Stimulated activated CD4-positive, alpha-beta T cell treated with anti-CD3 and anti-CD28 coated beads, TNF-alpha, amount 100 ng/mL, for 1 hour (primary cell): ENCODE measurements at places on chromosomes 5 and 9.

DNA sequence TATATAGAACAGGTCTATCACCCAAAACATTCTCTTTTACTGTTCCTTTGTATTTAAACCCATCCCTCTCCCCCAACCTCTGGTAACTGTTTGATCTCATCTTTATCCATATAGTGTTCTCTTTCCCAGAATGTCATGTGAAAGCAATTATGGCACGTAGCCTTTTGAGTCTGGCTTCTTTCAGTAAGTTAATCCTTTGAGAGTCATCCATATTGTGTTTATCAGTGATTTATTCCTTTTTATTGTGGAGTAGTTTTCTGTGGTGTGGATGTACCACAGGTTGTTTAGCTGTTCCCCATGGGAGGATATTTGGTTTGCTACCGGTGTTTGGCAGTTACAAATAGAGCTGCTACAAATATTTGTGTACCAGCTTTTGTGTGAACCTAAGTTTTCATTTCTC is 38.0 kb downstream of the HMGXB3 start:
- no peak for DNase-seq

DNA sequence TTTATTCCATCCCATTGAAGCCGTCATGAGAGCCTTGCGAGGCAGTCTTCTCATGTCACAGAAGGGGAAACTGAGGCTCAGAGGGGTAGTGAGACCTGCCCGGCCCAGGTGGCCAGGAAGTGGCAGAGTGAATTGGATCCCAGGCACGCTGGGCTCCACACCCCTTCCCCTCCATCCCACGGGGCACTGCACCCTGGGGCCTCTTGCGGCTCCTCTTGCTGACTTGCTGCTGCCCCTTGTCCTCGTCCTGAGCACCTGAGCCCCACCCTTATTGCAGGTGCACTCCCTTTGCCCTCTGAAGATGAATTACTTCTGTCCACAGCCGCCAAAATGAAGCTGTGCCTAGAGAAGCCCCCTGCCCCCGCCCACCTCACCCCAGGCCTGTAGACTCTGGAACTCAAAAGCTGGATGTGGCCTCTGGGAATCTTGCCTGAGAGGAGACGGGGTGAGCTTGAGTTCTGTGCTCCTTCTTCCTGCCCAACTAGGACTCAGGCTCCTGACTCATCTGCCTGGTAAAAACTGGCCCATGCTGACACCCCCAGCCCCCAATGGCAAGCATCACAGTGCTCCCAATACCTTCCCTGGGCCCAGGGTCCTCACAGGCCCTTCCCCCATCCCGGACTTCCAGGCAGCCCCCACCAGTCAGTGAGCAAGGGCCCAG is 6.4 kb downstream of the NEURL1B start:
- DNase-seq = no peak

DNA sequence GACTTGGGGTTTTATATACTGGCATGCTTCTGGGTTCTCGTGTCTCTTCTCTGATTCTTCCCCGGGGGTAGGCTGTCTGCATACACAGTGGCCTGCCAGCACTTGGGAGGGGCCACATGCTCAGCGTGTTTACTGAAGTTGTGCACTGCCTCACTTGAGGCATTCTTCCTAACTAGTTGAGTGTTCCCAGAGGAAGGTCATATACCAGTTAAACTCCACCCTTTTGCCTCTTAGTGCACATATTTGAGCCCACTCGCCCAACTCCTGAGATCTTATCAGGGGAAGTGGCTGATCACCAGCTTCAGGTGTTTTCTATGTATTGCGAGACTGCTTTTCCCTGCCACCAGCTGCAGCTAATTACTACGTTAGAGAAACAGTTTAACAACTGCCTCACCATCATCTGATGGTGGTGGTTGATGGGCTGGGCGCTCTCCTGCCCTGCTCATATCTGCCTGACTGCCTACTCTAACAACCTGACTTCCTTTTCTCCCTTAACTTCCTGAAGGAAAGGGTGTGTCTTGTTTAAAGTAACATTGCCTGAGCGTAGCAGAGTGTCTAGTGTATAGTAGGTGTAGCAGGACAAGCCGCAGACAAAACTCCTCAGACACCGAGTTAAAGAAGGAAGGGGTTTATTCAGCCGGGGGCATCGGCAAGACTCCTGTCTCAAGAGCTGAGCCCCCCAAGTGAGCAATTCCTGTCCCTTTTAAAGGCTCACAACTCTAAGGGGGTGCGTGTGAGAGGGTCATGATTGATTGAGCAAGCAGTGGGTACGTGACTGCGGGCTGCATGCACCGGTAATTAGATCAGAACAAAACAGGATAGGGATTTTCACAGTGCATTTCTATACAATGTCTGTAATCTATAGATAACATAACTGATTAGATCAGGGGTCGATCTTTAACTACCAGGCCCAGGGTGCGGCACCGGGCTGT is 60.1 kb upstream of the CLINT1 start:
- DNase-seq = no peak

GRCh38 chr5:126265917-126266316 is 157.3 kb upstream of the GRAMD2B start:
- DNase-seq = no peak

GRCh38 chr5:150266871-150267291 is 22.7 kb downstream of the CAMK2A start:
- no peak for DNase-seq

DNA sequence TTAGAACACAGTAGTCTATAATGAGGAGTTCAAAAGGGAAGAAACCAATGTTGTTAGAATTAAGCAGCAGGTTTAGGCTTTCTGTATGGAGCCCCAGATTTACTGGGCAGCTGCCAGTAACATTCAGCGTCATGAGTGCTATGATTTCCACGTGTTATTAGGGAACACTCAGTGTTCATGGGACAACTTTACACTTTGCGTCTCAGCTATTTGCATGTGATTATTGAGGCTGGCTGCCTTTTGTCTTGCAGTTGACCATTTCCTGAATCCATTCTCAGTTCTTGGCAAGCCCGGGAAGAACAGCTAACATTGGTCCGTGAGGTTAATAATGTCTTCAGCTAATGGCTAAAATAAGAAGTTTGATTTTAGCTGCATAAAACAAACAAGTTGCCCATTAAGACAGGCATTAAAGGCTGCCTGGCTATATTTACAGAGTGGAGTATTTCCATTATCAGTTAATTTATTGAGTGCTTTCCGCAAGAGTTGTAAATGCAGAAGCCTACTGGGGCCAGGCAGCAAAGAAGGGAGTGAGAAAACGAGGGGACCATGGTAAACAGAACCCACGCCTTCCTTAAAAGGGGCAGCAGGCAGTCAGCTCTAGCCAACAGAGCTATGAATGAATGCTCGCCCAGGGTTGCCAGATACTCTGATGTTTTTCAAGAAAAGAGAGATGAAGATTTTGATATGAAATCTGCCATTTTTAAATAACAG is 120.9 kb downstream of the PIP5K1B start:
- no peak for DNase-seq

DNA sequence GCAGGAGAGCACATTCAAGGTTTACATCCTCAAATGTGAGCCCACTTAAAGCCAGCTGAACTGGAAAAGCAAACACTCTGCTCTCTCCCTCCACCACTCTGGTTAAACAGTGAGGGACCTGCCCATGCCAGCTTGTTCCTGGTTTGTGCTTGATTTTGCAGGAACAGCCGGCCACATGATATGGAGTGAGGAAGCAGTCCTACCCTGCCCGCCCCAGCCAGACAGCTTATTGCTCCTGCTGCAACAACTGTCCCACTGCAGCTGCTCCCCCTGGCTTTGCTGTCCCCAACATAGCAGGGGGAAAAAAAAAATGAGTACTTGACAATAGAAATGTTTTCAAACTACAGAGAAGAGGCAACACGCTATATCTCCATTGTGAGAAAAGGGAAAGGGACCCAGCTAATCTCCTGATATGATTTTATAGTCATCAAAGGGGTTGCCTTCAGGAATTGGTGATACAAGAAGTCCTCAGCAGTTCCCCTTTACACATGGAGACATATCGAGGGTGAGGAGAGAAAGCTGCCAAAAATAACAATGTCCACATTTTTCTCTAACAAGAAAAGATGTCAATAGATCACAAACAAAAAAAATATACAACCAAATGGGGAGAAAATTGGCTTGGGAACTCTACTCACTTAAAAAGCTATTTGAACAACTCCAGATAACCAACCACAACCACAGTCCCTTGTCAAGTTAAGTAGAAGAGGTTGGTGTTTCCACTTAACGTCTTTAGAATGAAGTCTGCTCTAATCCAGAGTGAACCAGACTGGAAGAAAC is 4.6 kb downstream of the MYO10 start:
- DNase-seq = no peak

GRCh38 chr5:159330131-159330800 is at the start of gene IL12B:
Gene IL12B (minus strand): TSS chr5:159330487. CDS start chr5:159326782, 3,705 bp downstream.
- no peak for DNase-seq

GRCh38 chr9:70569070-70569772 is 154.8 kb upstream of the KLF9 start:
- no peak for DNase-seq

DNA sequence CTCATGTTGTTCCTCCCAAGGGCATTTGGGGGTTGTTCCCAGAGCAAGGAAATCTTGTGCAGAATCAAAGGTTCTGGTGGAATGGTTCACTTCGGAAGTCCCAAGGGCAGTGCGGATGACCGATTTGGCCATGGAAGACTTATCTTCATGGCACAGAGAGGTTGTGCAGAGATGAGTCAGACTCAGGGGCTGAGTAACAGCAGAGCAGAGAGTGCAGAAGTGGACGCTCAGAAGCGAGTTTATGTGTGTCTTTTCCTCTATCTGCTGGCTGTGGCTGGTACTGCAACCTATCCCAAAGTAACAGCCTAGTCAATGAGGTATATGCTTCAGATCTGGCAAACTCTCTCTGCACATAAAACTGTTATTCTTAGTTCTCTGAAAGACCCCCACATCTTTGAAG is 118.1 kb downstream of the DPYSL3 start:
- DNase-seq = no peak

DNA sequence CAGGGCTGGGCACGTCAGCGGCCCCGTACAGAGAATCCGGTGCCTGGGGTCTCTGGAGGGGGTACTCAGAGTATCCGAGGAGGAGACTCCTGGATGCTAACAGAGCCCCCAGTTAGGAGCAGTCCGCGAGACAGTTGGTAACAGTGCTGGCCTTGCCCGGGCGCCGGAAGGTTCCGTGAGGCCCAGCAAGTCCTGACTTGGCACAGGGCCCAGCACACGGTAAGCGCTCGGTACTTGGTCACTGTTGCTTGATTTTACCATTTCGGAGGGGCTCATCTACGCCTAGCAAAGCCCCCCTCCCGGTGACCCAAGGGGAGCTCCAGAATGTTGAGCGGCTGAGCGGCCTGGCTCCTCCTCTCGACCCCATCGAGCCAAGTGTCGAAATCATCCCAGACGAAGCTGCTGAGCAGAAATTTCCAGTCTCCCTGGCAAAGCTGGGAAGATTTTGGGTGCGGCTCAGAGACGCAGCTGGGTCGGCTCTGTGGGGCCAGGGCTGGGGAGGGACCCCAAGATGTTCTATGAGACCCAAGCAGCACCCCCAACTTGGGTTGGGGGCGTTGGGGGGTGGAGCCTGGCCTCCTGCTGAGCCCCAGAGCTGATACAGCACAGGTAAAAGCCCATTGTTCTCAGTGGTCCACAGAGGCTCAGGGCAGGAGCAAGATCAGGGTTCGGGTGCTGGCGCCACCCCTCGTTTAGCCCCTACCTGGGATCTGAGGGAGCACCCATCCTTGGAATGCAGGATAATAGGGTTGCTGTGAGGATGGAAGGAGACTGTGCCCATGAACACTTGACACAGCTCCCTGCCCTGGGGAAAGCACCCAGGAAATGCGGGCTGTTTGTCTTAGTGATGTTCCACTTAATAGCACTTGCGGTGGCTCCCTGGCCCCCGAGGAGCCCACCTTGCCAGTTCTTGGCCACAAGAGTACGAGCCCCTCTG is 137.2 kb downstream of the C9orf50 start:
- no peak for DNase-seq

DNA sequence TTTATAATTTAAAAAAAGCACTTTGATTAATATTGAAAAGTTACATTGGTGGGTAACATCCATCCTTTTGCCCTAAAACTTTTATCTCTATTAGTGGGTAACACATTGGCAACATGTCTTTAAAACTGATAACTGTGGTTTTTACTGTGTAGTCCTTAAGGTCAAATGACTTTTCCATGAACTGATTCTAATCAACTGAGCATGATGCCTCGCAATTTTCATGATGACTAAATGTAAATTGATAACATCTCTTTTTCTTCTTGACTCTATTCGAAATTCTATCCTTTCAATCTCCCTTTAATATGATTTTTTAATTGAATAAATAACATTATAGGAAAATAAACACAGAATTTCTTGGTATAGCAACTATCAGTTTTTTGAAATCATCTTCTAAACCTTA is 6.3 kb upstream of the IL5 start:
- no peak for DNase-seq

DNA sequence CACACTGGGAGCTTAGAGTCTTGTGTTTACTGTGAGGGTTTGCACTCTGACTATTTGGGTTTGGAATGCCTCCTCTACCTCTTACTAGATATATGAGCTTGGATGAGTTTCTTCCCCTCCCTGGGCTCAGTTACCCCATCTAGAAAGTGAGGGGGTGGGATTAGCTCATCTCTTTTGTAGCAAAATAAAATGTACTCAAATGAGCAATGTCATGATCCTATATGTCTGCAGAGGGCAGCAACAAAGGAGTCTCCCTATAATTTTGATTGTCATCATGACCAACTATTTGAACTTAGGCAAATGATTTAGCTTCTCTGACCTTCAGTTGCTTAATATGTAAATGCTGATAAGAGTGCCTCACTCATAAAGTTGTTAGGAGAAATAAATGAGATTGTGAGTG is 109.0 kb downstream of the DPYSL3 start:
- DNase-seq = no peak

GRCh38 chr9:135268981-135269380 is 181.5 kb downstream of the OLFM1 start:
- DNase-seq = no peak

DNA sequence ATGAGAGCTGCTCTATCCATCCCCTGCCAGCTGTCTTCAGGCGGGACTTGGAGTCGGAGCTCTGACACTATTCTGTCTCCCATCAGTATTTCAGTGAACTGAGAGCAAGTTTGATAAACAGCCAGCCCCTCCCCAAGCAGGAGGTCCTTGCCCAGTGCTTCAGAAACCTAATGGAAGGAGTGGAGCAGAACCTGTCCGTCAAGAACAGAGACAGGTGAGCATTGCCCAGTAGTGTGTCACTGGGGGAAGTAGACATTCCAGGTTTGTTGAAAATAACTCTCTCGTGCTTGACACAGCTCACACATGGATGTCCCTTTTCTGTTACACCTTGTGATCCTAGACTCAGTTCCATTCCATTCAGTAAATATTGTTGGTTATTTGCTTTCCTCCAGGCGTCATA is 13.2 kb upstream of the TLX3 start:
- DNase-seq = no peak

DNA sequence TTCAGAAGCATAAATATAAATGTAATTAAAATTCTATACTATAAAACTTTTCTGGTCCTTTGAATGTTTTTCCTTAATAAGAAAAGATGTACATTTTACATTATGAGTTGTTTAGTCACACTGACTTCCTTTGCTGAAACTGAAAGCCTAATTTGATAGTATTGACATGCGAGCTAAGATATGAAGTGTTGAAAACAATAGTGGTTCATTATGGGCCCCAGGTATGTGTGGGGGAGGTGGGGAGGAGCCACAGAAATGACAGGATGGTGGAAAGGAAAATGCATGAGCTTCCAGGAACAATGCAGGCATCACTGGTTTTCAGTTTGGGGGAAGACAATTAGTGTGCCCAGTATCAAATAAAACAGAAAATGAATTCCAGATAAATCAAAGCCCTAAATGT is 35.4 kb upstream of the RLN1 start:
- no peak for DNase-seq

GRCh38 chr5:135089912-135090311 is 55.9 kb upstream of the PITX1 start:
- no peak for DNase-seq

GRCh38 chr5:106154280-106154716 is 1516.4 kb downstream of the EFNA5 start:
- no peak for DNase-seq
